ENCODE measurements at places on chromosomes 7 and 10. TPM values are rescaled to one million over a fixed set of nuclear protein-coding genes. Genes with fewer than 3 reads are reported as not detected.

DNA sequence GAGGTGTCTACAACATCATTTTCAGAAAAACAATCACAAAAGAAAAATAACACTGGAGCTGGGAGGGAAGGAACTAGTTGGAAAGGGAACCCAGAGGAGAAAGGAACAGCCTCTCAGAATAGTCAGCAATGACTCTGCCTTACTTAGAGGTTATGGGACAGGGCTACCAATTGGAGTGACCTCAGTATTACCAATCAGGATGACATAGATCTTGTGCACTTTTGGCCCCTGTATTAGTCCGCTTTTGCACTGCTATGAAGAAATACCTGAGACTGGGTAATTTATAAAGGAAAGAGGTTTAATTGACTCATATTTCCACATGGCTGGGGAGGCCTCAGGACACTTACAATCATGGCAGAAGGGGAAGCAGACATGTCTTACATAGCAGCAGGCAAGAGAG lies 99.7 kb upstream of the SDK1 start:
- no peak for DNase-seq

- DNase-seq, result no peak
These were observed 659.2 kb upstream of the GALNT17 start for GRCh38 chr7:70472601-70473237.

GRCh38 chr10:3064423-3064822 lies 2.9 kb upstream of the PFKP start:
- DNase-seq, result no peak

DNA sequence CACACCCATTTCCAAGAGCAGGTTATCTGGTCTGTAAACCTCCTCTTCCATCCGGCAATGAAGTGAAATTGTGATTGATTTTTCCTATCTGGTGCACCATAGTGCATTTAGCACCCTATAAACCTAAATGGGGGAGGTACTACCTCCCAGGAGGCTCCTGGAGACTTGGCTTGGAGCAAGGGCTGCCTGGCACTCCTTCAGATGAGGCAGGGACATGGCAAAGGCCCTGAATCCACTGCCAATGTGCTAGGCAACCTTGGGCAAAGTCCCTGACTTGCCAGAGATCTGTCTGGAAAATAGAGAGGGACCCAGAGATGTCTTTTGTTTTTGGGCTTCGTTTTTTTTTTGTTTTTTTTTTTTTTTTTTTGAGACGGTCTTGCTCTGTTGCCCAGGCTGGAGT lies 6.7 kb upstream of the GRID1 start:
- DNase-seq, result no peak

- no peak for DNase-seq
These were observed 16.8 kb downstream of the TMEM243 start for GRCh38 chr7:87202705-87203104.

- no peak for DNase-seq
These were observed 867.2 kb upstream of the LRRTM3 start for GRCh38 chr10:66058594-66058993.

- no peak for DNase-seq
These were observed 330.6 kb downstream of the GRID1 start for GRCh38 chr10:86035791-86036543.

DNA sequence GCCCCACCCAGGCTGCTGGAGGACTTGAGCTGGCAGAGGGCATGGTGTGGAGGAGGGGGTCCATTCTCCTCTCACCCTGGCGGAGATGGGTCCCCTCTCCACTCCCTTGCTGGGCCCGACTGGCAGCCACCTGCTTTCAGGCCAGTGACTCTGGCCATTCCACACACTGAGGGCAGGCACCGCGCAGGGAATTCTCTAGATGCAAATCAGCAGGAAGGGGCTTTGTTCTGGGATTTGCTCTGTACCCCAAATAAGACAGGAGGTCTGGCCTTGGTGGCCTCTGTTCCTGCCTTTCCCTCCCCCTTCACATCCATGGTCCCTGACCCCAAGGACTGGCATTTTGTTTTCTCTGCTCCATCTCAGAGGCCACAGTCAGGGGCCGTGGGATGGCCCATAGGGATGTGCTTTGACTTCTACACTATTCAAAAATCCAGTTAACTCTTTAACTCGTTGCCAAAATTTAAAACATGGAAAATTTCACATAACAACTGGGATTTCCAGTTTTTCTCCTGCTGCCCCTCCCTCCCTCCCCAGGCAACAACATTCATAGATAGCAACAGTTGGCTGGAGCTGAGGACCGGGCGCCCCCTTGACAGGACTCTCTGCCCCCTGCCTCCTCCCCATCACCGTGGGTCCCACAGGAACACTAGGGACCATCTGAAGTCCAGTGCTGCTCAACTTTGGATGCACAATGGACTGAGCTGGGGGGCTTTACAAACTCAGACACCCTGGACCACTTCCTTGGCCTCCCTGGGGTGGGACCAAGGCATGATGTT lies 33.9 kb downstream of the PPIF start:
- no peak for DNase-seq

DNA sequence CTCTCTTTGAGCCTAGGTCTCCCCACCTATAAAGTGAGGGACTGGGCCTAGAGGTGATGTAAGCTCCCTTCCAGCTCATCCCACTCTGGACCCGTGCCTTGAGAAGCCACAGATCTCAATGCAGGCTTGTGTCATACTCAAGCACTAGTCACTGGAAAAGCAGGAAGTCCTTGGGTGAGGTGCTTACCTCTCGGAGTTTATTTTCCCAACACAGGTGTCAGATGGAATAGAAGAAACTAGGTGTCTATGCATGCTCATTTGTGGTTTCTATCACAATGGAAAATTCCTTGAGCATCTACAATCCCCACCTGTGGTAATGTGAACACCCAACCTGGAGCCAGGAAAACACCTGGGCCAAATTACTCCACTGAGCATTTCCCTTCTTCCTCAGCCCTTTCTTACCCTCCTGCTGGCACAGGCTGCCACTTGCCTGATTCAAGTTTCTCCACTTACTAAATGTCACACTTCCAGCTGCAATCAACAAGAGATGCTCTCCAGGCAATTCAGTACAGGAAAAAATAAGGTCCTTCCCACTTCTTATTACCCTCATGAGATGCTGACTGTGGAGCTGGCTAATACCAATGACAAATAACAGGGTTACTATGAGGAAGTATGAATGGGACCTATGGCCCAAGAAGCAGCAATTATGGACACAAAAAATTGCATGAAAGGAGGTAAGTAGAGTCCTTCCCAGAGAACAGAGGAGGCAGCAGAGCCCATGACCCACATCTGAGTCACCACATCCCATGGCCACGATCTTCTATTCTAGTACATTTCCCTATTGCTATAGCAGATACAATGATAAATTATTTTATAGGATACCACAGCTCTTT lies 13.1 kb downstream of the LSM5 start:
- DNase-seq, result no peak

- DNase-seq, result peak; percentile 28
These were observed 35.2 kb upstream of the ITPRID1 start for GRCh38 chr7:31478721-31479120.

GRCh38 chr10:132885451-132886210 lies 56.7 kb downstream of the CFAP46 start:
- DNase-seq, result no peak

DNA sequence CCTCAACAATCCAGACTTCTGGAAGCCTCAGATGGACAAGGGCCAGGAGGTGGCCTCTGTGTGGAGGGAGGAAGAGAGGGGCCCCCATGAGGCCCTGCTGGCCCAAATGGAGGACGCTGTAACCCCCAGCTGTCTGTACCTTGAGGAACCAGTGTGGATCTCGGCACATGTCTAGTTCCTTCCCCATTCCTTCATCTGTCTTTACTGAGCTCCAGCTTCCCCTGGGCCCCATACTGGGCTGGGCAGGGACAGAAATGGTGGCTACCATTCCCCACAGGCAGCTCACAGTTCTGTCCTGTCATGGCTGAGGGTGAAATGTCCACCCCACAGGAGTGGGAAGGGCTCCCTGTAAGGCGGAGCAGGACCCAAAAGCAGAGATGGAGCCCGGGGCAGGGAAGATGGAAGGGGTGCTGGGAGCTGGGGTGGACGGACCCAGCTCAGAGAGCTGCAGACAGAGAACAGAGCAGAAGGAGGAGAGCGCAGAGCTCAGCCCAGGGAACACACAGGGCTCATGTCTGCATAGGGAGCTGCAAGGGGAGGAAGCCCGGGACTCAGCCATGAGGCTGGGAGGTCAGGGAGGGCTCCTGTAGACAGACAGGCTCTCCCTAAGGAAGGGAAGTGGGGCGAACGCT lies 22.8 kb downstream of the ANTXRL start:
- peak; percentile 13 for DNase-seq

DNA sequence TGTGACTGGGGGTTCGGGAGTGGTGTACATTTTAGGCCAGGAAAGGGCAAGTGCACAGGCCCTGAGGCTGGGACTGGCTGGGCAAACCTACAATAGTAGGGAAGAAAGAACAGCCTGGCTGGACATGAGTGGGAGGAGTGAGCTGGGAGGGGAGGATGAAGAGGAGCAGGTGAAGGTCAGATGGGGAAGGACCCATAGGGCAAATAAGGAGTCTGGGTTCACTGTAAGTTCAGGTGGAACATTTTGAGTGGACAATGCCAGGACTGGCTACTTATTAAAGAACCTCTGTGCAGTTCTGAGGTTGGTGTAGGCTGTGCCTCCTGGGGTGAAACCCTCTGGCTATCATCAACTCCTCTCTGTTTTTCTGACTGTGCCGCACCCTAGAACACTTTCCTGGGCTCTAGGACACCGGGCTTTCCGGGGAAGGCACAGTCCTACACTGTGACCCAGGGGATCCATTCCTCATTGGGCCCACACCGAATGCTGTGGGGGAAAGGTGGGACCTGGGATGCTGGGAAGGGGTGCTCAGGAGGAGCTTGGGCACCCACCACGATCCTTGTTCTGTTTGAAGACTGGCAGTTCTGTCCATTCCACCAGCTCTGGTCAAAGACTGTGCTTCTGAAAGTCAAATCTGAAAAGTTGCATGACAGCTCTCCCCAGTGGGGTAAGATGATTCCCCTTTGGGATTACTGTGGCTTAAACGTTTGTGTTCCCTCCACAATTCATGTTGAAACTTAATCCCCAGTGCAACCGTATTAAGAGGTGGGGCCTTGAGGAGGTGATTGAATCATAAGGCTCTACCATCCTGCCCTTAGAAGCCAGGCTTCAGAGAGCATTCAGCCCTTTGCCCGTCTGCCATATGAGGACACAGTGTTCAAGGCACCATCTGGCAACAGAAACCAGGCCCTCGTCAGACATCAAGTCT lies 4.0 kb upstream of the MMP21 start:
- no peak for DNase-seq

Gene PRF1
- total RNA-seq, result not detected

Gene CPA4
- total RNA-seq, result not detected

Gene UNC5B
- 17.0 TPM for total RNA-seq

Gene FAM25G
- total RNA-seq, result not detected

Gene RGR
- total RNA-seq, result not detected

All from stomach (tissue), 19 donors.